ENCODE measurements at places on chromosomes 13 and 19.

GRCh38 chr13:109204252-109204651, 574.8 kb downstream of the MYO16 start:
- no peak for DNase-seq

DNA sequence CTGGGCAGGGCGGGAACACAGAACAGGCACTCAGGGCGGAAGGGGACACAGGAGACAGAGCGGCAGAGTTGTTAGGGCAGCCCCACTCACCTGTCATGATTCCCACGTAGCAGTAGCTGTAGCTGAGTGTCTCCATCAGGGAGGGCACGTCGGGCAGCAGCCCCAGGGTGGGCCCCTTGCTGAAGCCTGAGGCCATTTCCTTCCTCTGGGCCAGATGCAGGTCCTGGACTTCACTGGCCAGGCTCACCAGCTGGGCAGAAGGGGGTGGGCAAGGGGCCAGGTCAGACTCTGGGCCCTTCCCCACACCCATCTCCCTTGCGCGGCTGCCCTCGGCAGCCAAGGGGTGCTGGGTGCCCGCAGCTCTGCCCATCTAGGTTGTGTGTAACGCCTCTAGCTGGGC, 5.9 kb downstream of the MBOAT7 start:
- no peak for DNase-seq

- DNase-seq = no peak
These were observed 93.4 kb downstream of the FLT1 start for GRCh38 chr13:28401303-28402056.

DNA sequence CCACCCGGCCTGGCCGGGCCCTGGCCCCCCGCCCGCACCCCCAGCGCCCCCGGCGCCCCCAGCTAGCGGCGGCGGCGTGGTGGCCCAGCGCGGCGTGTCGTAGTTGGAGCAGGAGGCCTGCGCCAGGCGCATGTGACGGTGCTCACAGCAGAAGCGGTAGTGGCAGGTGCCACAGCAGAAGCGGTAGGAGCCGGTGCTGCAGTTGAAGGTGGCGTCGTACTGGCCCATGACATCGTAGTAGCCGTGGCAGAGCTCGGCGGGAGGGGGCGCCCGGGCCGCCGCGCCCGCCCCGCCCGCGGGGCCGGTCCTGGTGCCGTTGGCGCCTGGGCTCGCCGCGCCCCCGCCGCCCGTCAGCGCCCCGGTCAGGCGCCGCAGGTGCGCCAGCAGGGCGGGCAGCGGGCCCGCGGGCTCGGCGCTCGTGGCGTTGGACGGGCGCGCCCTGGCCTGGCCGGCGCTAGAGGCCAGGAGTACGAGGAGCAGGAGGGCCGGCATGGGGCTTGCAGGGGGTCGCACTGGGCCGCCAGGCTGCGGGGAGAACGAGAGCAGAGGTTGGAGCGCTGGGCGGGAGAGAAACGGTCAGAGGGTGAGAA, 633 bp downstream of the SHISA7 start:
- no peak for DNase-seq

DNA sequence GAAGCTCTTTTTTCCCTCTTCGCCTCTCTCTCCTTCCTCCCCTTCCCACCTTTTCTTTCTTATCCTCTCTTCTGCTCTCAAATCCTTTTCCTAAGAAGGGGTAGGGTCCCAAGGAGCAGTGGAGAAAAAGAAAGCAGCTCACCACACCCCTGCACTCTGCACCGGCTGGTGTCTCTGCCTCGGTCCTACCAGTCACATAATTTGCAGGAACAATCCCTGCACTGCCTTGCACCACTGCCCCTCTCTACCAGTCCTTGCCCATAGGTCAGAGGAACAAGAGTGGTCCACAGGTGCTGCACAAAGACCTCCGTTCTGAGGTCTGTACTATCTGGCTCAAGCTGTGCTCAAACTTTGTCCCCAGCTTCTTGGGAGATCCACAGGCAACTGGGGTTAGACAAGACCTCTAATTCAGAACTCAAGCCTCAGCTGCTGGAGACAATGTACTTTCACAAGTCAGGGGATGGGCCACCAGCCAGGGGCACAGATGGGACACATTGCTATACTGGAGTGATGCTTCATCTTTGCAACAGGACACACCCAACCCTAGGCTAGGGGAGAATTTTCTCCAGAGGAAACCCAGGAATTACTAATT, 125.4 kb upstream of the ZNF507 start:
- no peak for DNase-seq

DNA sequence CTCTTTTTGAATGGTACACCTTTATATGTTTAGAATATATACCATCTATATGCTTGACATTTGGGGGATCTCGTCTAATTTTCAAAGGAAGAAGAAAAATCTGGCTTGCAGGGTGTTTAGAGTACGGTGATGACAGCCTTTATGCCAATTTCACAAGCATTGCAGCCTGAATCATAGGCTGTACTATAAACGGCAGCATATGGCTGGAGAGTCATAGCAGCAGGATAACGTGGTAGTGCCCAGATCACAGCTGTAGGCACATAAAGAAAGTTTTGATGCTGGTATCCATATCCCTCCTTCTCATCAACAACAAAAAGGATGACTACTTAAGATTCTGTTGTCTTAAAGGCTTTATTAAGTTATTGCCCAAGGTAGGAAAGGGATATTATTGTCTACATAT, 253.0 kb downstream of the PCDH9 start:
- no peak for DNase-seq

DNA sequence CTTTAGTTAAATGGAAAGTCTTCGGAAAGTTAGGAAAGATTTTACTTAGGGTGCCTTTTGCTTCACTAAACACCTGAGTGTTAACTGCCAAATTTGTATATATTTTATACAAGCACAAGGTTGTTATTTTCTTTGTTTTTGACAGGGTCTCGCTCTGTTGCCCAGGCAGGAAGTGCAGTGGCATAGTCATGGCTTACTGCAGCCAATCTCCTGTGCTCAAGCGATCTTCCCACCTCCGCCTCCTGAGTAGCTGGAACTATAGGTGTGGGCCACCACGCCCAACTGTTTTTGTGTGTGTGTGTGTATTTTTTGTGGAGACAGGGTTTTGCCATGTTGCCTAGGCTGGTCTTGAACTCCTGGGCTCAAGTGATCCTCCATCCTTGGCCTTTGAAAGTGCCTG, 16.2 kb downstream of the KCTD4 start:
- no peak for DNase-seq

- peak; percentile 71 for DNase-seq
These were observed 1.1 kb downstream of the SHISA2 start for GRCh38 chr13:26050568-26051230.

GRCh38 chr19:9370738-9371619, 8.2 kb downstream of the ZNF177 start:
- no peak for DNase-seq

DNA sequence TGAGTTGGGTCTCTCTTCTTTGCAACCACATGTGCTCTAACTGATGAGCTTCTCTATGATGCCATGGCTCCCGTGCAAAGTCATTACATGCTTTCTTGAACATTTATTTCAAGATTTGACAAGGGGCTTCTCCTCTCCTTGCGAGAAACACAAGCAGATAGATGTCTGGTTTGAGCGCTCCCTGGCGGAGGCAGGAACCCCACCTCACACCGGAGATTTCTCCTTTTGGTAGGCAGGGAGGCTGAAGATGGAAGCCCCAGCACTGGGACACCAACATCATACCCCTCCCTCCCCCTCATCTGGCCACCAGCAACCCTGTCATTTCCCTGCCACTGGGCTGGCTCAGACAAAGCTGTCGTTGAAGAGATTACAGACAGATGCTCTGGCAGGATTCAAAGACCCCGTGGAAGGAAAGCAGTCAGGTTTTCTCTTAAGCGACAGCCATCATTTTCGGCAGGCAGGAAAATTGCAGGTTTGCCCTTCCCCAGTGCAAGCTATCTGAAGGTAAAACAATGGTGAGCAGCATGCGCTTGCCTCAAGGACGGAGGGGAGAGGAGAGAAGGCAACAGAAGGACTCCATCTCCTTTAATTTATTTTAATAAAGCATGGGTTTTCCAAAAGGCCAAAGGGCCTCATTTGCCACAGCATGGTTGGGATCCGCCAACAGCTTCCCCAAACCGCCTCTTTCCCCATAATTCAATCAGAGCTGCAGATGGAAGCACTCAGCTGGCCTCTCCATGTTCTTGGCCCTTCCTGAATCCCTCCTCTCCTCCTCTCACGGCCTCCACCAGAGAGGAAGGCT, 344.1 kb upstream of the TSHZ3 start:
- DNase-seq = no peak

DNA sequence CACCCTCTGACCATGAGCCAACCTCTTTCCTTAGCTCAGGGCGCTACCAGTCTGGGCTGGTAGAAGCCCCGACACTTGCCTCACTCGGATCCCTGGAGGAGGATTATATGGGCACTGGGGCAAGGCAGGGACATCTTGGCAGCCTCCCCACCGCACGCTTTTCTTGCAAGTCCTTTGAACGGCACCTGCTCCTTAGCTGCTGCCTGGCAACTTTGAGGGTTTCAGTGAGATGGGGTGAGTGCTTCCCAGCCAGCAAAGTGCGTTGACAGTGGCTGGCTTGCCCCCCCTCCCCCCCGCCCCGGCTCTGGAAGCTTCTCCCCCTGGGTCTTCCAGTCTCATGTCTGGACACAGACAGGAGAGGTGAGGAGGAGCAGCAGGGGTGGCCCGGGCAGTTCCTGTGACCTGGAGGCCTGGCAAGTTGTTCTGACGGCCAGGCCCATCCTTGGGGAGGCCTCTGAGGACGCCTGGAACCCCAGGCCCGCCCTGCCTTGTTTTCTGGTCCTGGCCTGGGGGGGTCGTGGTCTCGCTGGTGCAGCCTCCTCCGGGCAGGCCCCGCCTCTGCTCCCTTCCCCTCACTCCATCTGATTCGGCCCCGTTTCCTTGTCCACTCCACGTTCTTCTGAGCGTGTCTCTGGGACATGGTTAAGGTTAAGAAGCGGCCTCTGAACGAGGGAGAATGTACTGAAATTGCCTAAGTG, 75.2 kb downstream of the ATP11A start:
- no peak for DNase-seq

- no peak for DNase-seq
These were observed 1247.6 kb downstream of the PCDH17 start for GRCh38 chr13:58879114-58879513.

GRCh38 chr13:21960108-21960507, 289.2 kb downstream of the FGF9 start:
- no peak for DNase-seq

GRCh38 chr13:86684402-86684801, 885.2 kb upstream of the SLITRK6 start:
- DNase-seq = no peak

Data from right forelimb (tissue), 1 donor.